ENCODE measurements at places on chromosomes 6 and 20. TPM values are rescaled to one million over a fixed set of nuclear protein-coding genes. Genes with fewer than 3 reads are reported as not detected.

- H3K4me1 ChIP-seq, result no peaks in the 10 kb centered on the region
- DNase-seq, result no peak
- no peaks in the 10 kb centered on the region for H3K36me3 ChIP-seq
- no peak overlapping the region for H3K4me3 ChIP-seq
These were observed 22.5 kb upstream of the OPN5 start for GRCh38 chr6:47759364-47759763.

GRCh38 chr6:138028893-138029292 lies 78.3 kb downstream of the PERP start:
- DNase-seq, result no peak
- H3K36me3 ChIP-seq, result no peaks in the 10 kb centered on the region
- no peaks in the 10 kb centered on the region for H3K4me1 ChIP-seq
- no peak overlapping the region for H3K27ac ChIP-seq
- no peaks in the 10 kb centered on the region for H3K27me3 ChIP-seq
- H3K4me3 ChIP-seq, result no peak overlapping the region

DNA sequence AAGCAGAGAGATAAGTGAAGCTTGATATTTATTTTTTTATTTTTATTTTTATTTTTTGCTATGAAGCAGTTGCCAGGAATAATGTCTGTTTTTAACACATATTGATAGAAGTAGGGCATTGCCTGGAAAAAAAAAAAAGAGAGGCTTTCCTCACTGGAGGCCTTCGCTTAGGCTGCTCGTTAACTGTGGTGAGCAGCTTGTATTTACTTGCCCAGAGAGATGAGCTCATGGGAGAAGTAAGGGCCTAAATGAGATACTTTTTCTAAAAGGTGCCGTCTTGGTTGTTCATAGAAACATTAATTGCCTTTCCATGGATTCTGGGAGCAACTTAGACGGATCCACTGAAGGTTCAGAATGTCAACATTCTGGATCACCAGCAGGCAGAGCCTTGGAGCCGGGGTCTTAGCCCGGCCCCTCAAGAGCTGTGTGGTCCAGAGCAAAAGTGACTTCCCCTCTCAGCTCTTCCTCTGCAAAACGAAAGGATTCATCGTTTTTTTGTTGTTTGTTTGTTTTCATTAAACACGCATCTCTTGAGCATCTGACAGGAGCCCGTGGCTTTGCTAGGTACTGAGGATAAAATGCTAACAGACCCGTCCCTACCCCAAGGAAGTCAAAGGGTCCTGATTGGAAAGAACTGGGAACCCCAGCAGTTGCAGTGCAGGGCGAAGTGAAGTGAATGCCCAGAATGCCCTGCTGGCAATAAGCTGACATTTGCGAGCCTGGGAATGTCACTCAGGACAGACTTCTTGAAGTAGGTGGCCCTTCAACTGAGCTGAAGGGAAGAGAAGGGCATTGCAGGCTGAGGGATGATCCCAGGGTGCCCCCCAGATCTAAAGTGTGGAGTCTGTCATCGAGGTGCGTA lies 138.5 kb downstream of the ZDHHC14 start:
- no peak overlapping the region for H3K4me3 ChIP-seq
- no peak overlapping the region for H3K27ac ChIP-seq
- no peaks in the 10 kb centered on the region for H3K36me3 ChIP-seq

DNA sequence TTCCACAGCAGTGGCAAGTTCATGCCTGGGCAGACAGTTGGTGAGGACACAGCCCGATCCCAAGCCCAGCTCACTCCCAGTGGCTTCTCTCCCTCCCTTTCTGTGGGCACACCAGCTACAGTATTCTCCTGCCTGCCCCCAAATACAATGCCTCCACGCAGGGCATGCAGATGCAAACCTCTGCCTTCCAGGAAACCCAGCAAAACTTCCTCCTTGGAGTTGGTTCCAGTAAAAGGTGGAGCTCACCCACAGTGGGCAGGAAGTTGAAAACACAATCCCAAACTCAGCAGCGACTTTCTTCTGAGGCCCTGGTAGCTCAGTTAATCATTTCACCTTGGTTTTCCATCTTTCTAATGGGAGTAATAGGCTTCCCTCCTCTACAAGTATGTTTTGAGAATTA lies 93.7 kb downstream of the LY86 start:
- H3K27ac ChIP-seq, result no peak overlapping the region
- no peak overlapping the region for H3K4me3 ChIP-seq
- no peak for DNase-seq
- H3K36me3 ChIP-seq, result no peaks in the 10 kb centered on the region
- H3K27me3 ChIP-seq, result no peaks in the 10 kb centered on the region
- peaks cover 10% of the 10 kb centered on the region for H3K4me1 ChIP-seq

Gene MYBL2
- total RNA-seq, result 1.3 TPM
